ENCODE measurements at places on chromosomes 1 and 21. TPM values are rescaled to one million over a fixed set of nuclear protein-coding genes. Genes with fewer than 3 reads are reported as not detected.

GRCh38 chr1:16367258-16367967 is 371 bp downstream of the SZRD1 start:
- H3K4me3 ChIP-seq, result peak overlapping the region; percentile 84
- H3K4me1 ChIP-seq, result peaks cover 46% of the 10 kb centered on the region
- H3K27me3 ChIP-seq, result no peaks in the 10 kb centered on the region

- H3K4me1 ChIP-seq, result peaks cover 7% of the 10 kb centered on the region
- peaks cover 28% of the 10 kb centered on the region for H3K36me3 ChIP-seq
- H3K27me3 ChIP-seq, result no peaks in the 10 kb centered on the region
- peak; percentile 74 for DNase-seq
- no peak overlapping the region for H3K4me3 ChIP-seq
- H3K27ac ChIP-seq, result peak overlapping the region; percentile 10
Observed at GRCh38 chr1:212368073-212368484, 46.6 kb downstream of the PACC1 start.

- no peaks in the 10 kb centered on the region for H3K27me3 ChIP-seq
- DNase-seq, result no peak
- peaks cover 30% of the 10 kb centered on the region for H3K4me1 ChIP-seq
- H3K4me3 ChIP-seq, result no peak overlapping the region
- no peak overlapping the region for H3K27ac ChIP-seq
Observed at GRCh38 chr1:213138391-213138790, 87.3 kb downstream of the RPS6KC1 start.

DNA sequence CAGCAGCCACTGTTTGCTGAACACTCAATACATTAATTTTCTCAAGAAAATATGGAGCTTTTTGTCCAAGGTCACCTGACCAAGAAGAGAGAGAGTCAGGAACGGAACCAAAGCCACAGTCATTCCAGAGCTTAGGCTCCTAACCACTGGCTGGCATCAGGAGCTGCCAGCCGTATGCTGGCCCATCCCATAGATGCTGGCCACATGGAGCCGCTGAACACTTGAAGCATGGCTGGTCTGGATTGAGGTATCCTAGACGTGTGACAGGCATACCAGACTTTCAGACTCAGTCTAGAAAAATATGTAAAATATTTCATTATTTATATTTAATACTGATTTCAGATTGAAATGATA is 458.7 kb downstream of the MATN1 start:
- no peaks in the 10 kb centered on the region for H3K36me3 ChIP-seq
- DNase-seq, result no peak
- no peak overlapping the region for H3K27ac ChIP-seq
- peaks cover 11% of the 10 kb centered on the region for H3K27me3 ChIP-seq
- no peak overlapping the region for H3K4me3 ChIP-seq

- no peaks in the 10 kb centered on the region for H3K36me3 ChIP-seq
- H3K4me1 ChIP-seq, result peaks cover 16% of the 10 kb centered on the region
- H3K4me3 ChIP-seq, result no peak overlapping the region
Observed at GRCh38 chr1:94068096-94068998, 52.6 kb downstream of the ABCA4 start.

- no peak for DNase-seq
- H3K27ac ChIP-seq, result no peak overlapping the region
- no peaks in the 10 kb centered on the region for H3K36me3 ChIP-seq
- H3K4me1 ChIP-seq, result no peaks in the 10 kb centered on the region
- H3K27me3 ChIP-seq, result no peaks in the 10 kb centered on the region
- no peak overlapping the region for H3K4me3 ChIP-seq
Observed at GRCh38 chr21:40402884-40403582, 443.9 kb downstream of the DSCAM start.

- H3K4me3 ChIP-seq, result no peak overlapping the region
- no peak for DNase-seq
- H3K36me3 ChIP-seq, result peaks cover 10% of the 10 kb centered on the region
- no peak overlapping the region for H3K27ac ChIP-seq
- peaks cover 68% of the 10 kb centered on the region for H3K4me1 ChIP-seq
Observed at GRCh38 chr1:212309967-212310366, 24.8 kb downstream of the PPP2R5A start.

DNA sequence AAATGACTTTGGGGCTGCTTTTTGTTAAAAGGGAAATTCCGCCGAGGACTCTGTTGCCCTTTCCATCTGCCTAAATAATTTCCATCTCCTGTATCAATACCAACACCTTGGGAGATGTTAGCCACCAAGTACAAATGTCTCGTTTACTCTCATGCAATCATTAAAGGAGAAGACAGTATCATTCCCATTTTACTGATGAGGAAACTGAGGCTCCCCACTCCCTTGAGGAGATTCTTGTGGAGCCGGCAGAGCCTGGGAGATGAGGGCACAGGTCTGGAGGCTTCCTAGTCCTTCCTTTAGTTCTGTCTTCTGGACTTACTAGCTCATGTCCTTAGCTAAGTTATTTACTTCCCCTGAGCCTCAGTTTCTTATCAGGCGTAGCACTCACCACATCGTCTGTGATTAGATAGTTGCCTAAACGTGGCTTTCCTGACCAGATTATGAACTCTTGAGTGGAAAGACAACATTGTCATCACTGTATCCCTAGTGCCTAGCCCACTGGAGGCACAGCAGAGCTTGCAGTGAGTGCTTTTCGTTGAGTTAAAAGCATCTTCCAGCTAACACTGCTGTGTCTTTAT is 81.6 kb downstream of the ADSS2 start:
- H3K36me3 ChIP-seq, result no peaks in the 10 kb centered on the region
- no peak overlapping the region for H3K4me3 ChIP-seq
- H3K27me3 ChIP-seq, result no peaks in the 10 kb centered on the region
- H3K4me1 ChIP-seq, result peaks cover 3% of the 10 kb centered on the region
- H3K27ac ChIP-seq, result peak overlapping the region; percentile 24
- DNase-seq, result no peak

GRCh38 chr1:218361298-218362065 is 16.3 kb downstream of the TGFB2 start:
- H3K4me3 ChIP-seq, result no peak overlapping the region
- H3K27me3 ChIP-seq, result no peaks in the 10 kb centered on the region
- DNase-seq, result no peak
- H3K36me3 ChIP-seq, result no peaks in the 10 kb centered on the region
- no peaks in the 10 kb centered on the region for H3K4me1 ChIP-seq

DNA sequence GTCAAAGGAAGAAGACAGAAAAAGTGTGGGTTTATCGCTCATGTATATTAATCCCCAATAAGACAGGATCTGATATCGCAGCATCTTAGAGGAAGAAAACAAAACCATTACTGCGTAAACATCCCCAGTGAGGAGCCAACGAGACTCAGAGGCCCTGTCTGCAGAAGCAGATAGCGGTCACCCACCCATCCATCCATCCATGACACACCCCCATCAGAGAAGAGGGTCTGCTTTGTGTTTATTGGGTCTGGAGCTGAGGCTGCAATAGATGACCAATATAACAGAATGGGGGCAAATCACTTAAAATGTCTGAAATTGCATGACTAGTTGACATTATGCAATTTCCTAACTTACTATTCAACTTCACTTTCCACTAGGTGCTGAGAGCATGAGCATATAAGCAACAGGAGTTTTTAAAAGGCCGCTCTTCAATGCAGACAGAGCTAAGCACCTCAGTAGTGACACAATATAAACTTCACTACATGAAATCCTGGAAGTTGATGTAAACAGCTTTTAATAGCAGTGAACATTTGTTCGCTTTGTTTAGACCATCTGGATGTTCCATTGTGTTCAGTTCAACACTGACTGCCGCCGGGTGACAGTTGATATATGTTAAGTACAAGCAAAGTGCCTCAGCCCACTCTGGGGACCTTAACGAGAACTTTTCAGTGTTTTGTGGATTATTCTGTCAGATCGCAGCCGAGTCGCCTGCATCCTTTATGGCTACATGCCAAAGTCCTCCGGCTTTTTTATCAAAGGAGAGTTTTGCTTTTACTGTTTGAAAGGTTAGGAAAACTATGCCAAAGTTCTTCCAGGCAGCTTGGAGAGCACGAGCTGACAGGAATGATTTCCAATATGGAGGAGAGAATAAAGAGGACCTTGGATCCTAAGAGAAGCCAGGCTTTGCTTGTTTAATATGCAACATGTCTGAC is 167.5 kb downstream of the ZNF281 start:
- no peak for DNase-seq
- H3K27me3 ChIP-seq, result peaks cover 37% of the 10 kb centered on the region

GRCh38 chr1:153194331-153195050 is 8.7 kb upstream of the LELP1 start:
- H3K27me3 ChIP-seq, result peaks cover 61% of the 10 kb centered on the region
- no peak overlapping the region for H3K27ac ChIP-seq

- no peak for DNase-seq
- H3K27ac ChIP-seq, result peak overlapping the region; percentile 97
- no peak overlapping the region for H3K4me3 ChIP-seq
- peaks cover 33% of the 10 kb centered on the region for H3K36me3 ChIP-seq
- H3K27me3 ChIP-seq, result no peaks in the 10 kb centered on the region
Observed at GRCh38 chr21:46252840-46253239, 24.3 kb upstream of the LSS start.

KPRP gene
- total RNA-seq, result not detected

FABP3 gene
- not detected for total RNA-seq

FAM78B gene
- total RNA-seq, result 0.47 TPM

EVA1C gene
- total RNA-seq, result 1.2 TPM

CELA2B gene
- not detected for total RNA-seq
